ENCODE measurements at places on chromosomes 5 and 9.

DNA sequence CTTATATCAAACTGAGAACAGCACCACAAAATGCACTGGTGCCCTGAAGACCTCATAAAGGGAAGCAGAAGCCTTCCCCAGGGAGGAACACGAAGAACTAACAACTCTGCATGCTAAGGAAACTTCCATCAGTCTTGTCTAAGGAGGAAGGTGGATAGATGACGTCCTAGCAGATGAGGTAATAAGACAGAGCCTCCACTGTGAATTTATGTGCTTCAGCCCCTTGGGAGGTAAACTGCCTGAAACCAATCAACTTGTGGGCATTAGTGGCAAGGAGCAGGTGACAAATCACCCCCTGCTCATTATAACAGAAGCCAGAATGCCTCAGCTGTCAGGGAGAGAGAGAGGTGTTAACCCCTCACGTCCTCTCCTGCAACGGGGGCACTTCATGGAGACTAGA lies 48.9 kb upstream of the SPIN1 start:
- no peak for DNase-seq

DNA sequence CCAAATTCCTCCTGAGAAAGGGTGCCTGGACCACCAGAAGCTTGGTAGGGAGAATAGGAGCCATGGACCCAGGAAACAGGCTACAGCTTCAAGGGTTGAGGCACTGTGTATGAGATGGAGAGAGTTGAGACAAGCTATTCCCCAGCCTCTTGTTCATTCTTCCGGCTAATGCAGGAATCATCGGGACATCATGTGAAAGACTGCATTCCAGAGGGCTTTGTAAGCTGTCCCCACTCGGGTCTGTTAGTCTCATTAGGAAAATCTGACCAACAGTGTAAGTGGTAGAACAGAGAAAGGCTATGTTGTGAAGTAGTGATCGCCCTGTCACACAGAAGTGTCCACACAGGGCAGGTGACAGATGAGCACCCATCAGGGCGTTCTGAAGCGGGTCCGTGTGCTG lies 81.4 kb downstream of the GABBR2 start:
- DNase-seq = no peak

- no peak for DNase-seq
These were observed 311.3 kb downstream of the TUSC1 start for GRCh38 chr9:25366906-25367305.

- peak; percentile 15 for DNase-seq
These were observed at the start of gene PCDHB10 for GRCh38 chr5:141192110-141192725. Gene PCDHB10, plus strand, starts transcription at chr5:141192353. Its CDS starts 200 bp downstream, at chr5:141192553.

- no peak for DNase-seq
These were observed 60.3 kb upstream of the EPB41L4A start for GRCh38 chr5:112479418-112479817.

- no peak for DNase-seq
These were observed 25.7 kb upstream of the KCNV2 start for GRCh38 chr9:2691626-2692025.

DNA sequence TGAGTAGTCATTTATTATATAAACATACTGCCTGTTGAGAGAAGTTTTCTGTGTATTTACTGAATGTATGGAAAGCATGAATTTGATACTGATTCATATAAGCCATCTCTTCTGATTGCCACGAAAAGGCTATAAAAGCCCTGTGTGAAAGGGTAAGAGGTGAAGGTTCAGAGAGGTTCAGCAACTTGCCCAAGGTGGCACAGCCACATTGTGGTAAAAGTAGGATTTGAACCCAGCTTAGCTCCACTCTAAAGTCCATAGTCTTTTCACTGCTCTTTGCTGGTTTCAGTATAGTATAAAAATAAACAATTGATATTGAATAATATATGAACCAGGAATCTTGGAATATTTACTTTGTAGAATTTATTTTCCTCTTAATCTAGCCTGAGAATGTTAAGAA lies 71.3 kb downstream of the VCAN start:
- no peak for DNase-seq

DNA sequence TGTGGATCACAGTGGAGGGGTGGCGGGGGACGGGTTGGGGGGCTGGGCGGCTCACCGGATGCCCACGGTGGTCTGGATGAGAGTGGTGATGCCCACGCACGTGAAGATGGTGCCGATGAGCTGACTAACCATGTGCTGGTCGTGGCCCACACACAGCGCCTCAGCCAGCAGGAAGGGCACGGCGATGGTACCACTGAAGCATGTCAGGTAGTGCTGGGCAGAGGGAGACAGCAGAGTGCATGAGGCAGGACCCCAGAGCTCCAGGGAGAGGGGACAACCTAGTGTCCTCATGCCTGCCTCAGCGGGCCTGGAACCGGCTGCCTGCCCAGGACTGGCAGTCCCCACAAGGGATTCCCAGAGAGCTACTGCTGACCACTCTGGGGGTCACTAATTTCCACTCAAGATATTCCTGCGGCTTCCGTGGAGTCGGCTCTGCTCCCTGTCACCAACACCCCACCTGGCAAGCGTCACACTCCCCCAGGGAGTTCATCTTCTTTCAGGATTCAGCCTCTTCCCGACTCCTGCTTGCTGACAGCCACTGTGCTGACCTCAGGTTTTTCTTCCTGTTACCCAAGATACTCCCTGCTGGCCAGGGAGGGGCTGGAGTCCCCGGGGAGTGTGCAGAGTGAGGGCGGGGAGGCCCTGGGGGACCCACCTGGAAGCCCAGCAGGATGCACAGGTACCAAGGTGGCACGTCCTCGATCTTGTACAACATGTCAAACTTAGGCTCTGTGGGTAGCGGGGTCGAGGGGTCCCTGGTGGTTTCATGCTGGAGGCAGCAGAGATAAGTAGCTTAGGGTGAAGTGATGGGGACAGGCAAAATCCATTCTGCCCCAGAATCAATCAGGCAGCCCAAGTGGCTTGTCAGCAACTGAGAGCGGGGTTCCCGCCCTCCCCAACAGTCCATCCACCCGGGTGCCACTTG lies 998 bp downstream of the SLC23A1 start:
- no peak for DNase-seq

DNA sequence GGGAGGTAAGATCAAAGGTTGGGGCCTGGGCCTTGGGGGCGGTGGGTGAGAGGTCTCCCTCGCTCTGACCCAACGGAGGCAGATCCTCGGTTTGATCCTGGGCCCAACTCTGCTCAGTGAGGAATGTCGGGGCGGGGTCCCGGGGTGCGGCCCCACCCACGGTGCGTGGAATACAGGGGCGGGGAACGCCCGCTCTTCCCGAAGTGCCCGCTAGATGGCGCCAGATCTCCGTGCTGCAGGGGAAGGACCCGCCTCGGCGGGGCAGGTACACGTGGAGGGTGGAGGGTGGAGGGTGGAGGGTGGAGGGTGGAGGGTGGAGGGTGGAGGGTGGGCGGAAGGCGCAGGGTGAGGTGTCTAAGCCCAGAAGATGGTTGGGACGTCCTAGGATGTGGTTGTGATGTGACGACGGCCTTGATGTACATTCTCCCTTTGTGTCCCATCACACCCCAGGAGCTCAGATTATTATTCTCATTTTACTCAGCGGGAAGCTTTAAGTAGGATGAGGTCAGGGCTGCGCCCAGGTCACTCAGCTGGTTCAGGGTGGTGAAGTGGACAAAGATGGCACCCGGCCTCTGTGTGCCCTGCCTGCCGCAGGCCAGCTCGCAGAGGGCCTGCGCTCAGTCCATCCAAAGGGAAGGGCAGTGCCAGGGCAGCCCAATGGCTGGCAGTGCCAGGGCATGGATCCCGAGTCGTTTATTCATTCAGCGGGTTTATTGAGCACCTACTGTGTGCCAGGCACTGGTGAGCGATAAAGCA lies 9.4 kb upstream of the RPS14 start:
- DNase-seq = peak; percentile 89

DNA sequence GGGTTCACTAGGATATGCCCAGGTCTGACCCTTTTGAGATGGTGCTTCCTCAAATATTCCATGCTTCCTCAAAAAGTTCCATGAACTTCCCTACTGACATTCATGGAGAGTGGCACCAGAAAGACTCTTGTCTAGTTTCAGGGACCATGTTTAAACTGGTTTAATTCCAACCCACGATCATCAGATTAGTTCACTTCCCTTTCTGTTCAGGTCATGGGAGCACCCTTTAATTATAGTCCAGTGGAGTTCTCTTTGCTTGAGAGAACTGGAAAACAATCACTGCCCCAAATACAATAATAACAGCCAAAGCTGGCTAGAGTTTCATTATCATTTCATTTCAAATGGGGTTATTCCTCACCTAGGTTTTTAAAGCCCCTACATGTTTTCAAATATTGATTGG lies 9.7 kb upstream of the ERBIN start:
- DNase-seq = no peak

DNA sequence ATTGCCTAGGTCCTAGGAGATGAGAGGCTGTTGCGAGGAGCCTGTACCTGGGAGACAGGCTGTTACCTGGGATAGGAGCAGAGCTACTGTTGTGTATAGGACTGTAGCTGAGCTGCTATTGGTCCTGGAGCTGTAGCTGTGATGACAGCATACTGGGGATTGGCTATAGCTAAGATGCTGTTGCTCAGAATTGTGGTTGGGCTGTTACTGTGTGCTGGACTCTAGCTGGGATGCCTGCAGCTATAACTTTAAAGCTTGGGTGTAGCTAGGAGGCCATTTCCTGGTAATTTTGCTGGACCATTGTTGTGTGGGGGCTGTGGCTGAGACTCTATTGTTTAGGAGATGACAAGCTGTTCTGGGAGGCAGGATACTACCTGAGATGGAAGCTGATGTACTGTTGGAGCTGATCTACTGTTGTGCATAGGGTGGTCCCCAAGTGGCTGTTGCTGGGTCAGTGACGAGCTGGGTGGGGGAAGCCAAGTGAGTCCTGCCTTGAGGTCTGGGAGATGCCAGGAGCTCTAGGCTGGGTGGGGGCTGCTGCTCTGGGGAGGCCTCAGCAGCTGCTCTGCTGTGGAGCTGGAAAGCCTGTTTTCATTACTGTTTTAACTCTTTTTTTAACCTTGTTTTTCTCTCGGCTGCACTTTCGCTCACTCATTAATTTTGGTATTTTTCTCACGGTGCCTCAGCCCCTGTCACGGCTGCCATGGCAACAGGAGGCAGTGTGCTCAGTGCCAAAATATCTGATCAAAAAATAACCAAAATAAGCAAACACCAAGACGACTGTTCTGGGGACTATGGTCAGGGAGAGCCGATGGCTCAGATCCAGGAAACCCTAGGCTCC lies 3.0 kb upstream of the PCDH1 start:
- DNase-seq = no peak

DNA sequence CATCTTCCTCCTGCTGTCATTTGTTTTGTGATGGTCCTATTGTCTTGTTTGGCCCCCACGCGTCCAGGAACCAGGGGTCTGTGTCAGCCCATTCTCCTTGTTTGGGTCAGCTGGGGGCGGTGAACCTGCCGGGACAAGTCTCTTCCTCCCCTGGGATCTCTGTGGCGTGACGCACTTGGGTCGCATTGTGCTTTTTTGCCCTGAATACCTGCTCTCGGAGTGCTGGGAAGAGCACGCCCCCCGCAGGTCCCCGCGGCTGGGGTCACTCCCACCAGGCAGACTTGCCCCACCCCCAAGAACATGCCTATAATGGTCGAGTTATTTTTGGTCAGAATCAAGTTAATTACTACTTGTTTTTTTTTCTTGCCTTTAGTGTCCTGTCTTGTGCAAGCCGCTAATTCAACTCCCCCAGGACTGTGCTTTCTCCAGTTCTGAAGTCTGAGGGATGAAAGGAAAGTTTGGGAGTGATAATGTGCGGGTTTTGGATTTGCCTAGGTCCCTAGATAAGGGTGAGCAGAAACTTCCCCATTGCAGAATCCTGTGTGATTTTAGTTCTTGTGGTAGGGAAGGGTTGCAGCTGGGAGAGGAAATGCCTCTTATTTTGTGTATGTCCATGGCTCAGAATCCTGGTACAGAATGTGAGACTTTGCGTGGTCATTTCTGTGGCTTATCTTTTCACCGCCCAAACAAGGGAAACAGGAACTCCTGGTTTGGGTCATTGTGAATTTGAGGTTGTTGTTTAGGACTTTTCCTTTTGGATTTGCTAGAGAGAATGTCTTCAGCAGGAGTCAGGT lies 789 bp downstream of the ACER2 start:
- no peak for DNase-seq

DNA sequence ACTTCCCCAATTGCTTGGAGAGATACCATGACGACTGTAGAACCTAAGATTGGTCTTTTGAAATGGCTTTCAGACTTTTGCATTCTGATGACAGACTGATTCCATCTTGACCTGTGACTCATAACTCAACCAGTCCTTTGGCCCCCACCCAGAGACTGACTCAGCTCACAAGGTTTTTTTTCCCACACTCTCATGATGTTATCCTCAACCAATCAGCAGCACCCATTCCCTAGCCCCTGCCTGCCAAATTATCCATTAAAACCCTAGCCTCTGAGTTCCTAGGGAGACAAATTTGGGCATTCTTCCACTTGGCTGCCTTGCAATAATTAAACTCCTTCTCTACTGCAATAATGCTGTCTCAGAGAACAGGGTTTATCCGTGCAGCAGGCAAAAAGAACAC lies 1263.3 kb upstream of the CDH9 start:
- no peak for DNase-seq

DNA sequence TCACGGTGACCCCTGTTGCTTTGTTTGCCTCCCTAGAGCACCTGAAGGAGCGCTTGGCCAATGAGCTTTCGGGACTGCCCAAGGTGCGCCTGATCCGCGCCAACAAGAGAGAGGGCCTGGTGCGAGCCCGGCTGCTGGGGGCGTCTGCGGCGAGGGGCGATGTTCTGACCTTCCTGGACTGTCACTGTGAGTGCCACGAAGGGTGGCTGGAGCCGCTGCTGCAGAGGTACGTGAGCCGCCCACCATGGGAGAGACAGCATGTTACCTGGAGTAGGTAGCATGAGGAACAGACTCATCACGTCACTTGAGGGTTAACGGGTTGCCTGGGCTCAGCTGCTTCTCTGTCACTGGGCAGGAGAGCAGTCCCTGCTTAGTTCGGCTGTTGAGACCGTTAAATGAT lies 19.2 kb downstream of the GALNT12 start:
- DNase-seq = no peak

DNA sequence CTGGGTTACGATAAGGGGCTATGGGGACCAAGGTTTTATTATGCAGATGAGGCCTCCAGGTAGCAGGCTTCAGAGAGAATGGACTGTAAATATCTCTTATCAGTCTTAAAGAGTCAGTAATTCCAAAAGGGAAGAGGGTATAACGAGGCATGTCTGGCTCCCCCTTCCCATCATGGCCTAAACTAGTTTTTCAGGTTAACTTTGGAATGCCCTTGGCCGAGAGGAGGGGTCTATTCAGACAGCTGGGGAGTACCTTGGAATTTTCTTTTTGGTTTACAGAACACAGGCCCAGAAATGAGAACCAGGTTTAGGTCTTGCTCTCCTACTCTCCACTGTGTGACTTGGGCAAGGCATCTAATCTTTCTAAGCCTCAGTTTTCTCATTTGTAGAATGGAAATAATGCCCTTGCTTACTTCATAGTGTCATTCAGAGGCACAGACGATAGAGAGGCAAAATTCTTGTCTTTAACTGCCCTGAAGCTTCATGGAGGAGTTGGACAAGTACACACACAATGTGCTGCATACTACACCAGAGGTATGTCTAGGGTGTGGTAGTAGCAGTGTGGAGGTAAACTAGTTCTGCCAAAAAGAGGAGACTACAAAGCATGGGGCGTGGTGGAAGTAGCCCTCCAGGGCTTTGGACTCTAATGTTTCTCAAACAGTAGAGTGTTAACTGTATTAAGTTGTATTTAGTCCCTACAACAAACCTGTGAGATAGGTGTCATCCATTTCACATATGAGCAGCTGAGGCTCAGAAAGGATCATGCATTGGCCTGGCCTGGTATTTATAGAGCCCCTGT lies 45.5 kb downstream of the IRF1 start:
- DNase-seq = no peak
